Cerebellum (tissue), 4 donors: ENCODE measurements at places on chromosomes 1 and 21. TPM values are rescaled to one million over a fixed set of nuclear protein-coding genes. Genes with fewer than 3 reads are reported as not detected.

Gene MTARC2
- 7.0 TPM for total RNA-seq

DNA sequence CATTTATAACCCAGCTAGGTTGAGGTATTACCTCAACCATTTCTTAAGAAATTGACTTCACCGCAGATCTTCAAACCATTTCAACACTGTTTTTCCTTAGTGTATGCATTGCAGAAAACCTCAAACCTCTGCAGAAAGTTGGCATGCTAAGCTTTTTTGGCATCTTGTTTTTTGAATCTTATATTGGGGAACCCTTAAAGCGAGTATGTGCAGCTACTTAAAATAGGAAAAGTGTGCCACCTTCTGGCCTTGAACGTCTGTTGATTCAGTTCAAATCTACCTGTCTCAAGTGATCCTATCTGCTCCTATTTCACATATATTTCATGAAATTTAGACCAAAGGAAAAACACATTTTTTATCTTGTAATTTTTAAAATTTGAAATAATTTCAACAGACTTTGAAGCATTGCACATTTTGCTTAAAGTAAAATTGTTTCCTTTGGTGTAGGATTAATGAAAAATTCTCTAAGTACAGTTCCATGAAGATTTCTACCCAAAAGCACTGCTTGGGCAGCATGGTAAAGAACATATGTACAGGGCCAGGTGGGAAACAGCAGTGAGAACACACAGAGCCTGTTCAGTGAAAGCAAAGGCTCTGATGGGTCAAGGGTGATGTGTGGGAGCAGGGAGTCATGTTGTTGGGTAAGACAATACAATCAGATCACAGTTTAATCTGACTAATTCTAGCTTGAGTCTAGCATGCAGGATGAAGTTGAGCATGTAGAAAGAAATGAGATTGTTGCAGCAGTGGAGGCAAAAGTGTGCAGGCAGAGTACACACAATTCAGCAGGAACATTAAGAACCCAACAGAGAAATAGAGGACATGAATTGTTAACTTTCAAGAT is 17.2 kb downstream of the HENMT1 start:
- peak; percentile 72 for DNase-seq

Gene JUN
- 51.2 TPM for total RNA-seq

Gene KRTAP19-3
- total RNA-seq: not detected

GRCh38 chr21:14531757-14532316 is 14.3 kb downstream of the SAMSN1 start:
- DNase-seq: no peak

DNA sequence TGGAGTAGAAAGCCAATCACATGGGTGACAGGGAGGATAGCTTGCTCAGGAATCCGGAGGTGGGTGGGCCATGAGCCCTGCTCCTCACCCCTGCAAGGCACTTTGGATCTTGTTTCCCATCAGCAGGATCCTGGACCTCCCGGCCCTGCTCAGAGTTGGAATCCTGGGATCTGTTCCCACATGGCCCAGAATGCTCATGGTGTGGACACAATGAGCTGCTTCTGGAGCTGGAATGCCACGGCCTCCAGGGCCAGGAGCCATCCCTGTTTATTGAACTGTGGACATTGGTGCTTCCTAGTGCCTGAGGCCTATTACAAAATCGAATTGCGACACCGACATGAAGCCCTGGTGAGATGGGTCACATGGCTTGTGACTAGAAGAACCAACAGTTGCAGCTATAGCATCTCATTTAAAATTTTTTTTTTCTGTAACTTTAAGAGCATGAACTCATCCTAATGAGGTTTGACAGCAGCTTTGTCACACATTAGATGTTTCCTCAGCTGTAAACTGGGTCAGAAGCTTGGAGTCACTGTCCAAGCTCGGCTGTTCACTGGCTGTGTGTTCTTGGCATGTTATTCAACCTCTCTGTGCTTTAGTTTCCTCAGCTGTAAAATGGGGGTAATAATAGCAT is 40.4 kb upstream of the GOLT1A start:
- no peak for DNase-seq

DNA sequence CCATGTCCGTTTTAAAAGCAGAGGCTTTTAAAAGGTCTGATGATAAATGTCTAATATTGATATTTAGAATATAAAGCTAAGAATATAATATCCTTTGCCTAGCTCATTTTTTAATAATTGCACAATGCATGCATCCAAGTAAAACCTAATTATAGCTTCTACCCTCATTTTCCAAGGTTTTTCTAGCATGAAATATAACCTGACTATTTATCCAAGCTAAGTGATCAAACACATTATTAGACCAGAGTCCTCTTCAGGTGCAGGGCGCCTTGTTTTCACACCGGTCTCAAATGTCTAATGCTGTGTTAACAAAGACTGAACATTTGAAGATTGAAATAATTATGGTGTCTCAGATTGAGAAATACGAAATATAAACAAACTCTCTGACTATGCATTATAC is 648.9 kb upstream of the CXADR start:
- DNase-seq: no peak

DNA sequence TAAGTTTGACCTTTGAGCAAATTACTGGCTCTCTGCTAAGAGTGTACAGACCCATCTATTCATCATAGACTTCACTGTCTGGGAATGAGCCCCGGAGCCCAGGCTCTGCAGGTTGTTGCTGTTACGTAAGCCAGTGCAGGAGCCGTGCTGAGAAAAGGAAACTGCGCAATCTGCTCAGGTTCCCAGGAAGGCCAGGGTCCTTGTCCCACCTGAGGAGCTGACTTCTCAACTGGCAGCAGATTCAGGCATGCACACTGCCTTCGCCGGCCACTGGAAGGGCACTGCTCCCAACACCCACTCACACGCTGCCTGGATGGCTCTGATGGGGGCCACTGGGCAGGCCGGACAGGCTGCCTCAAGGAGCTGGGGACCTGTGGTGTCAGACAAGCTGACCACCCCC is 19.5 kb downstream of the RCAN1 start:
- DNase-seq: peak; percentile 76

Gene UBE2G2
- 102 TPM for total RNA-seq

- no peak for DNase-seq
Observed at GRCh38 chr1:157870490-157870889, 28.9 kb upstream of the CD5L start.

DNA sequence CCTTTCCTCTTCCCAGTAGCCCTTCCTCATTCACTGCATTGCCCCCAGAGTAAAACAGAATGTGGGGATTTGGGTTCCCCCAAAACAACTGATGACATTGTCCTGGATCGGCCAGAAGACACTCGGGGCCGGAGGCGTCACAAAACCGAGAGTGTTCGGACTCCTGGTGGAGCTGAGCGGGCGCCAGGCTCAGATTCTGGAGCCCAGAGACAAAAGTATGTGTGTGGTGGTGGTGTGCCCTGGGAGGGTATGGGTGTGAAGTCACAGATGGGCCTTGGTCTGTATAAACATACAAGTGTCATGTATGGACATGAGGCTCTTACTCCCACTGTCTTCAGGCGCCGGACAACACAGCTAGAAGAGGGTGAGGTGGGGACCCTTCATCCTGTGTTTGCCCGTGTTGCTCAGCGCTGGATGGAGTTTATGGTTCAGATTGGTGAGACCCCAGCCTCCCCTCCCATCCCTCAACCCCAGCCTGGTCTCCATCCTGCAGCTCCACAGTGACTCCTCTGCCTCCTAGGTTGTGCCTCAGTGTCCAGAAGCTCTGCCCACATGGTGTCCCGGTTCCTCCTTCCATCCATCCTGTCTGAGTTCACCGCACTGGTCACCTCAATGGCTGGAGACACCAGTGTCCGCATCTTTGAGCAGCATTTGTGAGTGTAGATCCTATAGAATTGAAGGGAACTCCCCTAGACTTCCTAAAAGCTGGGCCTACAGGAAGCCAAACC is 12.4 kb downstream of the HYI start:
- DNase-seq: no peak

Gene AMY1A
- not detected for total RNA-seq

Gene MEX3A
- 49.8 TPM for total RNA-seq

- peak; percentile 63 for DNase-seq
Observed at GRCh38 chr1:28249013-28249865, 10.1 kb upstream of the SESN2 start.
